ENCODE measurements at places on chromosomes 4 and X.

DNA sequence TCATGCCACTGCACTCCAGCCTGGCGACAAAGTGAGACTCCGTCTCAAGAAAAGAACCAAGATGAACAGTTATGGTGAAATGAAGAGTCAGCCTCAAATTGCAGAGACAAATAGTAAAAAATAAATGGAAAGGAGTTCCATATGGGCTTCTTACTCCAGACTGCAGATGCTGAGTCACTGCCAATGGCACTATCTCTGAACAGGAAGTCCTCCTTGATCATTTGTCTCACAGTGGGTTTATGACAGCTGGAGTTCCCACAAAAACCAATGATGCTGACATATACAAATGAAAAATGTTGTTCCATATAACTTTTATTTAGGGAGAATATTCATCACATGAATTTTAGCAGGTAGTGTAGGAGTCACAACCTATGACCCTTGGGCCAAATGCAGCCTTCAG lies 631.6 kb downstream of the PCDH18 start:
- no peak for DNase-seq

DNA sequence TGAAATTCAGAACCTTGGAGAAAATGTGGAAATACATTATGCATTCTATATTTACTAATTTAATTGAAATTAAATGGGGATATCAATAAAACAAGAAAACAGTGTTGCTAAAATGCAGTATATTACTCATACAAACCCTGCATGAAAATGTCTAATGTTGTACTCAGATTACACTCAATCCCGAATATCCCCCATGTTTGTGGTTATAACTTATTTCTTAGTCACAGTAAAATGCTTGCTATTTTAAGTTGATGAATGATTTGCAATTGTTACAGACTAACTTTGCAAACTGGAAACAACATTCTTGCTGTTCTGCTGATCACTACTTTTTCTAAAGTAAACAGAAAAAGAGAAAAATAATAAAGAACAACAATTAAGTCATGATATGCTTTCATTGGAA lies 33.1 kb upstream of the ANXA10 start:
- no peak for DNase-seq

DNA sequence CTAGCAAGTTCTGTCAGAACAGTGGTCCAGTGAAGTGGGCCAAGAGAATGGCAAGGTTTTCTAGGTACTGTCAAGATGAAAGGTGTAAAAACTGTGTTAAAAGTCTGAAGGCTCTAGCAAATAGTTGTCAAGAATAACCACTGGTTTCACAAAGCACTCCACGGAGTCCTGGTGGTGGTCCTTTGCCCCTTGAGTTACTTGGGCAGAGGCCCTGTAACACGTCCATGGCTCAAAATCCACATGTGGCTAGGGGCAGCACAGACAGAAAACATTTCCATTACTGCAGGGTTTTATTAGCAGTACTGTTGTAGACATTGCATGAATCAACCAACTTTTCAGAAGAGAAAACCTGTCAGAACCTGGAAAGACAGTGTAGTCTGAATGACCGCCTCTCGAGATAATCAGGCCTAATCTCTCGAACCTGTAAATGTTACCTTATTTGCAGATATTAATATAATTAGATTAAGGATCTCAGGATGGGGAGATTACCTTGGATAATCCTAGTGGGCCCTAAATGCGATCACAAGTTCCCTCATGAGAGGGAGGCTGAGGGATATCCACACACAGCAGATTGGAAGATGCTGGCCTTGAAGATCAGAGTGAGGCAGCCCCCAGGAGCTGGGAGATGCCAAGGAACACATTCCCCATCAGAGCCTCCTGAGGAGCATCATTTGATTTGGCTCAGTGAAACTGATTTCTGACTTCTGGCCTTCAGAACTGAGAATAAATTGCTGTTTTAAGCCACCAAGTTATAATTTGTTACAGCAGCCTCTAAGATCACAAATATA lies 34.7 kb downstream of the ERVMER34-1 start:
- no peak for DNase-seq

DNA sequence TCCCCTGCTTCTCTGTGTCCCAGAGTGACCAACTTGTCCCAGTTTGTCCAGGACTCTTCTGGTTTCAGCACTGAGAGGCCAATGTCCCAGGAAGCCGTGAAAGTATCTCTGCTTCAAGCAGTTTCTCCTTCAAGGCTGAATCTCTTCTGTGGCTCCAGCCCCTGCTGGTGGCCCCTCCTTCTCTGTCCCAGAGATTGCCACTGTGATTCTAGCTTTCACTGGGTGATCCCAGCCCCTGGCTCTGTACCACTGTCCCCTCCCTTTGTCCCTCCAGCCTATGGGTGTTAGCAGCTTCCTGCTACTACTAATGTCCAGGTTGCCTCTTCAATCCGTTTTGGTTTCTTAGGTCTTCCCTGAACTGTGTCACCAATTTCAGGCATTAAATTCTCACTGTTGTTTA lies 70.5 kb downstream of the SOX3 start:
- DNase-seq: no peak

- no peak for DNase-seq
These were observed 181.4 kb upstream of the PCDH7 start for GRCh38 chr4:30538794-30539193.

GRCh38 chr4:119897260-119897659 lies 169.4 kb downstream of the MAD2L1 start:
- DNase-seq: no peak

- no peak for DNase-seq
These were observed 313.1 kb downstream of the CBLL2 start for GRCh38 chrX:22585831-22586230.
